ENCODE measurements at places on chromosomes 3 and 15.

DNA sequence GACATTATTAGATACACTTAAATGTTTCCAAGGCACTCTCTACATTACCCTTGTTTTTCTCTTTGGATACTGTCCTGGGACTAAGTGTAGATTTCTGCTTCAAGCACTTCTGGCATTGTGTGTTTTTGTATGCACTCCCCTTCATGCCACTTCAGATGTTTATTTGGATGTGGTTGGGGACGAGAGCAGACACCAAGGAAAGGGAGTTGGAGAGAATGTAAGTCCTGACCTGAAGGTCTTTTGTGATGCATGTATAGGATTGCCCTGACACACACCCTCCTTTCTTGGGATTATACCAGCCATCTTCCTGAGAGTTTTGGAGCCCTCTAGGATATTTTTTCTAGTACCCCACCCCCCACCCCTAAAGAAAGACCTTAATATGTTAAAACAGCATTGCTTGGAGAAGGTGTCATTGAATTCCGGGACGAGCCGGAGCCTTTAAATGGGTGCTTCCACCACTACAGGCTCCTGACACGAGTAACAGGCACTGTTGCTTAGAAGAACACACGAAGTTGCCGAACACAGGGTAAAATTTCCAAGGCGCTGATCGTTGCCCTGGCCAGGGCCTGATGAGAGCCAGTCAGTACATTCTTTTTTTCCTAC, 22.7 kb downstream of the PSMD6 start:
- no peak for DNase-seq

DNA sequence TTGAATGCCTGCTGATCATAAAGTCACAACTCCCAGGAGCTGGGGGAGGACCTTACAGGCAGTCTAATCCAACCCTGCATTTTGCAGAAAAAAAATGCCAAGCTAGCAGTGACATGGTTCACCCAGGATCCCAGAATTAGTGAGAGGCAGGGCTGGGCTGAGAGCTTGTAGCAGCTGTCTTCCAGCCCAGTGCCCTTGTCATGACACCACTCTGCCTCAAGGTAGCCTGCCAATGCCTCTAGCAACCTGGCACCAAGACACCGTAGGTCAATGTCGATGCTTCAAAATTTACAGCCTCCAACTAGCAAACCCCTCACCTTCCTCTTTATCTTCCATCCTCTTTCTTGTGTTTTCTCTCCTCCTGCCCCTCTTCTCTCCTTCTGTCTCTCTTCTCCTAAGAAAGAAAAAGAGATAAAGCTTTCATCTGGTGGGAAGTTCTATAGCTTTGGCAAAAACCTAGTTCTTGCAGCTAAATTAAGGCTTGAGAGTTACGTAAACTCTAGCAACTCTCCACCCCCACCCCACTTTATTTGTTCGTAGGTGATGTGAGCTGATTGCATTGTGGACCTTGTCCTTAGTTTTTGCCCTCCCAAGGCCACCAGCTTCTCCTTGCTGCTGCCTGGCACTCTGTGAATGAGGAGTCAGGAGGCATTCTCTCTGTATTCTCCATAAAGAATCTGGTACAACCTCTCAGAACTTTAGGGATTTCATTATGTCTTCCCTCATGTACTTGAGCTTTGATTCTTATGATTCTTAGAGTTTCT, 18.3 kb upstream of the BFSP2 start:
- DNase-seq = no peak

DNA sequence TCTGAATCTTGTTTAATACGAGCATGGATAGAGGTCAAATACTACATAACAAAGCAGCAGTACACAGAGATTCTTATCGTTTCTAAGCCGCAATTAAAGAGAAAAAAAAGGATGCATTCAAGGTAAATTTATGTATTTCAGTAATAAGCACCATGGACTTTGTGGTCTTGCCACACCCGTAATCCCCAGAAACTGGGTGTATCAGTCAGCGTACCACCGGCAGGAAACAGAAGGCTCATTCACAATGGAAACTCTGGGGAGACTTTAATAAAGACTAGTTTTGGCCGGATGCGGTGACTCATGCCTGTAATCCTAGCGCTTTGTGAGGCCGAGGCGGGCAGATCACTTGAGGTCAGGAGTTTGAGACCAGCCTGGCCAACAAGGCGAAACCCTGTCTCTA, 81.9 kb upstream of the ZNF280D start:
- DNase-seq = no peak

- DNase-seq = no peak
Observed at GRCh38 chr15:62052713-62053112, 7.5 kb downstream of the VPS13C start.

Measured in iPS DF 6.9 (cell line).